ENCODE measurements at places on chromosomes 5 and 9. TPM values are rescaled to one million over a fixed set of nuclear protein-coding genes. Genes with fewer than 3 reads are reported as not detected.

AMACR gene
- total RNA-seq: 5.4 TPM

FRMD3 gene
- total RNA-seq: 0.82 TPM

DMGDH gene
- total RNA-seq: 1.9 TPM

CCNI2 gene
- total RNA-seq: 3.3 TPM

CCNO gene
- total RNA-seq: not detected

RFX3 gene
- 19.8 TPM for total RNA-seq

C9orf152 gene
- not detected for total RNA-seq

FOXD4L6 gene
- total RNA-seq: not detected

Data from activated T-helper 17 cell treated with anti-CD3 and anti-CD28 coated beads, Interleukin-2, amount 50 U/mL, for 72 hours (primary cell).